Fibroblast of mammary gland (primary cell): ENCODE measurements at places on chromosomes 7 and 10.

GRCh38 chr7:157612664-157613561 lies 276.1 kb downstream of the DNAJB6 start:
- DNase-seq = peak; percentile 16

- DNase-seq = peak; percentile 81
Observed at GRCh38 chr10:126207313-126207771, 180.9 kb downstream of the ADAM12 start.

- no peak for DNase-seq
Observed at GRCh38 chr7:135463908-135464307, 46.0 kb downstream of the CNOT4 start.

DNA sequence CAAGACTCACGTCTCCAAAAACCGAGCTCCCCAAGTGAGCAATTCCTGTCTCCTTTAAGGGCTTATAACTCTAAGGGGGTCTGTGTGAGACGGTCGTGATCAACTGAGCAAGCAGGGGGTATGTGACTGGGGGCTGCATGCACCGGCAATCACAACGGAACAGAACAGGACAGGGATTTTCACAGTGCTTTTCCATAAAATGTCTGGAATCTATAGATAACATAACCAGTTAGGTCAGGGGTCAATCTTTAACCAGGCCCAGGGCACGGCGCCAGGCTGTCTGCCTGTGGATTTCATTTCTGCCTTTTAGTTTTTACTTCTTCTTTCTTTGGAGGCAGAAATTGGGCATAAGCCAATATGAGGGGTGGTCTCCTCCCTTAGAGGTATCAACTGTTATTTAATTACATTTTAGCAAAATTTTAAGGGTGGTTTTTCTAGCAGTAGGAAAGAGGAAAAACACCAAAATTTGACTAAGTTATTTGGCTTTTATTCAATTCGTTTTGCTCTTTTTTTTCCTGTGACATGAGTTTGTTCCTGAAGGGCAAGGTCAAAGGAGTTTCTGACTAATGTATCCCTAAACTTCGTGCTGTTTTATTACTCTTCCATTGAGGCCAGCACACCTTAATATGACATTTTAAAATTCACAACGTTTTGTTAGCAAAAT lies 121.4 kb upstream of the SEC61G start:
- DNase-seq = no peak

- DNase-seq = no peak
Observed at GRCh38 chr10:84077768-84078167, 61.5 kb upstream of the GHITM start.

DNA sequence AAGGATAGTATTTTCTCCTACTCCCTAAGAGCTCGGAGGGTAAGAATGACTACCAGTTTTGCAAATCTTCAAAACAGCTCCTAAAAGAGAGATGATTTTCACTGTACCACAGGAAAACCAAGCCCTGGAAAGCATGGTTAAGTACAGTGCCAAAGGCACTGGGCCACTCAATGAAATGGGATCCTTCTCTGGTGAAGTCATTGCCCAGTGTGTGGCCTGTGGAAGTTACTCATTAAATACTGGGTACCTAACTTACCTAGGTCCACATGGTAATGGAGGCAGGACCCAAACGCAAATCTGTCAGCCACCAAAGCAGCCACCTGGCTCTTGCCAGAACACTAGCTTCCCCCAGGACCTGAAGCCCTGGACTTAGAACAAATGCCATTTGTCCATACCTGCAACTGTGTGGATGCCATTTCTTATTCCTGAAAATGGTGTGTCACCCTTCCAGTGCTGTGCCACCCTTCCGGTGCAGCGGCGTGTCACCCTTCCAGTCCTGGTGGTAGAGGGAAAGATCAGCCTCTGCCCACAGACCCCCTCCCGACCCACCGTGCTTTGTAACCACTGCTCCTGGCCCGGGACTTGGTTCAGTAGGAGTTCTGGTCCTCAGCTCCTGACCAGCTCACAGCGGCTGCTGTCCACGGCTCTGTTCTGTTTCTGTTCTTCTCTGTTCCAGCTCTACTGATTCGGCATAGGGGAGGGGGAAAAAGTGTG lies 659.2 kb downstream of the SDK1 start:
- DNase-seq = no peak

GRCh38 chr7:93720106-93720505 lies 145.6 kb upstream of the CALCR start:
- no peak for DNase-seq

DNA sequence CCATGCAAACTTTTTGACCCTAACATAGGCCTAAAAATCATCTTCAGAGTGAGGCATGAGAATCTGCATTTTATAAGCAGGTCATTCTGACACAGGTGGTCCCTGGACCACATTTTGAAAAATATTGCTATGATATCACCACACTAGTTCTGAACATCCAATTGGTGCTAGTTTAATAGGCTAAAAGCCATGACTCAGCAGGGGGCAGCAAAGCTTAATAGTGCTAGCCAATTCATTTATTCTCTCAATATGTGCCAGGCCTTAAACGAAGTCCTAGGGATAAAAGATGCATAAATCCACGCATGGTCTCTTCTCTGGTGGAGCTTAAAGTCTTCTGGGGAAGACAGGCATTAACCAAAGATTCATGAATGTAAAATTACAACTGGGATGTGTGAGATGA lies 10.2 kb upstream of the SLC25A28 start:
- DNase-seq = peak; percentile 65
